Amniotic stem cell (primary cell): ENCODE measurements at places on chromosomes 3 and 15.

DNA sequence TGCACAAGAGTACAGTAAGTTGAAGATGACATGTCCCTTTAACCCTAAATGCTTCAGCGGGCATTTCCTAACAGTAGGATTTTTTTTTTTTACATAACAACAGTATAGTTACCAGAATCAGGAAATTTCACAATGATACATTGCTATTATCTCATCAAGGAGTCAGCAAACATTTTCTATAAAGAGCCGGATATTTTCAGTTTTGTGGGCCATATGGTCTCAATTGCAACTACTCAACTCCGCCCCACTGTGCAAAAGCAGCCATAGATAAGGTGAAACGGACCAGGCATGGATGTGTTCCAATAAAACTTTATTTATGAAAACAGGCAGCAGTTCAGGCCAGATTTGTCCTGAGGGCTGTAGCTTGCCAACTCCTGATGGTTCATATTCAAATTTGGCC lies 130.6 kb downstream of the SMAD6 start:
- no peak for DNase-seq

- DNase-seq, result peak; percentile 68
Observed at GRCh38 chr15:32870240-32871033, 152.6 kb downstream of the GREM1 start.

DNA sequence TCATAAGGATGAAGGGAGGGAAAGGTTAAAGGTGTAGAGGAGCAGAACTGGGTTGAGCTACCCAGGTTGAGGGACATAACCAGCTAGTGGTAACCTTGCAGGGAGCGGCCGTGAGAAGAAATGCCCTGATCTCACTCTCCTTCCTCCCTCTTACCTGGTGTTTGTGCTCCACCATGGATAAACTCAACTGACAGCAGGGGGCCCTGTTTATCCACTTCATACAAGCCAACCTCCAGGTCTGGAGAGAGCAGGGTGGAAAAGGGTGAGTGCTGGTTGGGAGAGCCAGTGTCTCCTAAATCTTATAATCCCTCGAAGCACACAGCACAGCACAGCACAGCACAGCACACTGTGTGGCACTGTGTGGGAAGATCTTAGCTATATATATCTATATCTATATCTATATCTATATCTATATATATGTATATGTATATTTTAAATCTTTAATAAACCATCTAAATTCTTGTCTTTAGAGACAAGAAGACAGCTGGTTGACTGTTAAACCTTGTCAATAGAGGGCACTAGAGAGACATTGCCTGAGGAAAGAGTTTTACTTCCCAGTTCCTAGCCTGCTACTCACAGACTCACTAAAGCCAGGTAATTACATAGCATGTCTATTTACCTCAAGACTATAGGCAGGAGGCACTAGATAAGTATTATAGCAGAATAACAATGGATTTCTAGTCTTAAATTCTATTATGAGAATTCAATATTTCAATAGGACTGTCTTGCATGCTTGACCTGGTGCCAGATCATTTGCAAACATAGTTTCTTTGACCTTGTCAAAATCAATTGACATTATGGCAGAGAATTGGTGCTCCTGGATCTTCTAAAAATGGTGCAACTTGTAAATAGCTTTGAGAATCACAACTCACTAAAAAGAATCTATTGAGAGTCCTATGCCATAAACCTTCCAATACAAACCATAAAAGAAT lies 21.7 kb upstream of the FMN1 start:
- no peak for DNase-seq

- DNase-seq, result no peak
Observed at GRCh38 chr15:70610541-70610940, 152.8 kb downstream of the UACA start.

- no peak for DNase-seq
Observed at GRCh38 chr3:139780593-139780992, 102.8 kb upstream of the NMNAT3 start.
